ENCODE measurements at places on chromosomes 11 and 22.

DNA sequence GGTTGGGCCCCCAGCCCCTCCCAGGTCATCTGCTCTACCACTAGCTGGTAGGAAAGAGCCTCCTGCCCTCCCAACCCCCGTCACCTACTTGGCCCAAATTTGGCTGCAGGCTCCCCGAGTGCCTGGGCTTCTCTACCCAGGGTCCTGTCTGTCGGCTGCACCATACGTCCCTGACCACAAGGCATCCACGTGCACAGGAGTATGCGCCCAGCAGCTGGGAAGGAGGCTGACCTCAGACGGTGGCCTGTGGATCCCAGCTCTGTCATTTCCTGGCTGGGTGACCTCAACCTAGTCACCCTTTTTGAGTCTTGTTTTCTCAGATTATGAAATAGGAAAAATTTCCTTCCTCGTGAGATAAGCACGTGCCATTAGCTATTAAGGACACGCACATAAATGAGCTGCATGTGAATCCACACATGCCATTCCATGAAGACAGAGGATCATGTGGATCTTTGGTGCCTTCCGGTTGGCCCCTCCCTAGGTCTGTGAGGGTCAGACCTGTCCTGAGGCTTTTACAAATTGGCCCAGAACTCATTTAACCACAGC is 13.7 kb downstream of the CYB561A3 start:
- no peak for DNase-seq

GRCh38 chr11:77747381-77747969 is 73.0 kb downstream of the RSF1 start:
- DNase-seq = no peak

DNA sequence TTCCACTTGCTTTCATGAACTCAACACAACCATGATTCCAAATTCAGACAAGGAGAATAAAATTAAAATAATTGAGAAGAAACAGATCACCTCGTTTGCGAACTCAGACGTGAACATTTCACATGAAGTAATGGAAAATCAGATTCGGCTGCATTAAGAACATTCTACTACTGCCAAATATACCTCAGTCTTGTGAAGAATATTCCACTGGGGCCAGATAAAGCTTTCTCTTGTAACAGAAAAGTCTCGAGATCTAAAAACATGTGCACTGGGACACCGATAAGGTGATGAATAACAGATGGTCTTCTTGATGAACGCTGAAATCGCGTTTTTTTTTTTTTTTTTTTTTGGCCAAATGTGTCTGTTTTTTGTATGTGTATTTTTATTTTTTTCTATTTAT is 761.1 kb downstream of the BRD1 start:
- DNase-seq = no peak

DNA sequence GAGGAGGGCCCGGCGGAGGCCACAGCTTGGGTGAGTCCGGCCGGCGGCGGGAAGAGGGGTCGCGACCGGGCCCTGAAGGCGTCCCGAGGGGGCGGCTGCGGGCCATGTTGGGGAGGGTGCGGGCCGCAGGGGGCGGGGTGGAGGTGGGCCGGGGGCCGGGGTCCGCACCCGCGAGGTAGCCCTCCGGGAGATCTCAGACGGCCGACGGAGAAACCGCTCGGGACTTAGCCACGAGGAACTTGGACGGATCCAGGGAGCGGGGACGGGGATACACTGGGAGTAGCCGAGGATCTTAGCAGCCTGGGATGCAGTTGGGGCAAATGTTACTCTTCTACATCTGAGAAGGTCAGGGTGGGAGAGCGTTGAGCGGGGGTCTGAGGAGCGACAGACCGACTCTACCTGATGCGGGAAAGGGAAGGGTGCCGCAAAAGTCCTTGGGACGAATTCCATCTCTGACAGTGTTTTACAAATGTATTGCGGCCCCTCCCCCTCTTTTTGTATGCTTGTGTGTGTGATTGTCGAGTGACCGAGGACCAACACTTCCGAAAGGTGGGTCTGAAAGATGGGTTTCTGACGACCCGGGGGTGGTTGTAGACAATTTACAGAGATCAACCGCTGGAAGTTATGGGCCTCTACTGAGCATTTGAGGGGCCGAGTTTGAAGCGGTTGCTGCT is 658 bp downstream of the STIP1 start:
- no peak for DNase-seq

GRCh38 chr22:26536056-26536761 is 23.9 kb upstream of the TFIP11 start:
- no peak for DNase-seq

DNA sequence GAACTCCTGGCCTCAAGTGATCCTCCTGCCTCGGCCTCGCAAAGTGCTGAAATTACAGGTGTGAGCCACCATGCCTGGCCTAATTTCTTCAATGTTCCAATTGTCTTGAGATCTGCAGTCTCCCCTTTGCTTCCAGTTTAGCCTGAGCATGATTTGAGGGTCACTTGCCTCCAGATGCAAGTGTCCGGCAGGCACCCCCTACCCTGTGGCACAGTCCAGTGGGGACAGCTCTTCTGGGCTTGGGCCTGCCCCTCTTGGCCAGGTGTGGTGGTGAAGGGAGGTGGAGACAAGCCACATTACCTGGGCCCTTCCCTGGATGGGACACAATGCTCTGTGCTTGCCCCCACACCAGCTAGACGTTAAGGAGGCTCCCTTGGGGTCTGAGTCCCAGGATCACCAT is 21.3 kb upstream of the CACNG2 start:
- DNase-seq = no peak

DNA sequence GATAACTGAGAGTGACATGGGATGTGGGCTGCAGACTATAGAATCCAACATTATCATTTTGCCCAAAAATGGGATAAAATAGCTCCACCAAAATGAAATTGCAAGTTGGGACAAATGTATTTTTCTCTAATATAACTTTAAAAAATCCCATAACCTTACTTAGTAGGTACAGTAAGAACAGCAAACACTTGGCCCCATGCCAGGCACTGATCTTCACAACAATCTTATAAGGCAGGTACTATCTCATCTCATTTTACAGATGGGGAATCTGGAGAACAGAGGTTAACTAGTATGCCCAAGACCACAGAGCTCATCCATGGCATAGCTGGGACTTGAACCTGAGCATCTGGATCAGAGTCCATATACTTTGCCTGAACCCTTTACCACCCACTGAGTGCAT is 13.5 kb upstream of the ARHGEF17 start:
- DNase-seq = no peak

DNA sequence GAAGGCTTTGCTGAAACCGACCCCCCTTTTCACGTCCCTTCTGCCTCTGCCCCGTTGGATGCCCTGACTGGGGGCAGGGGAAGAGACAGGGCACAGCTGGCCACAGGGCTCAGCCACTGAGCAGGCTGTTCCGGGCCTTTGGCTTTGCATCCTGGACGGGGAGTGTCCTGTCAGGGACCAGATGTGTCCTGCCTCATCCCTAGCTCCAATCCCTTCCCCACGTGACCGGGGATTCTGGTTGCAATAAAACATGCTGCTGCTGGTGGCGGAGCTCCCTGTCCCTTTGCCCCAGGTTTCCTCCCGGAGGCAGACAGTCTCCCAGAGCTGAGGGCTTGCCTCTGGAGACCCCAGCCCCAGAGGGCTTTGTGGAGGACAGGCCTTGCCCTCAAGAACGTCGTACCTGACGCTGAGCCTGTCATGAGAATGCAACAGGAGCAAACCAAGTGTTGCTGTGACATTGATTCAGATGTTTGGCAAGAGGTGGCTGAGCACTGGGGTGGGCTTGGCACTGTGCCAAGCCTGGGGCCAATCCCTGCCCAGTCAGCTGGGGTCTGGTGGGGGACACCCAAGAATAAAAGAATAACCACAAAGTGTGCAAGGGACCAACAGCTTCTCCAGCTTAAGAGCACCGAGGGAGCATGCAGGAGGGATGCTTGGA is 7.3 kb downstream of the CDC42EP2 start:
- no peak for DNase-seq

GRCh38 chr22:40334060-40334459 is 12.2 kb upstream of the ADSL start:
- no peak for DNase-seq

DNA sequence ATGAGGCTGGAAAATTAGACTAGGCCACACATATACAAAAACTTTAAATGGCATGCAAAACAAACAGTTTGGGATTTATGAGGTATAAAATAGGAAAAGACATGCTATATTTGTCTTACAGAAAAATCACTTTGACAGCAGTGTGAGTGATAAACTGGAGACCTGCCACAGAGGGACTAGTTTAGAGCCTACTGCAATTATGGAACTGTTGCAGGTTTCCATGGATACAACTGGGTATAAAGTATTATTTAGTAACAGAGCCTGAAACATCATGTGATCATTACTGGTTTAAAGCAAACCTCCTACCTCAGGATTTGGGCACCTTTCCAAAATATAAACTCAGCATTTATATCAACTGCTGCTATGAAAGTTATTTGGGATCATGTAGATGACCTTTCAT is 1032.5 kb downstream of the DLG2 start:
- no peak for DNase-seq

- no peak for DNase-seq
Measured at GRCh38 chr11:61392981-61393595, 701 bp downstream of the TMEM216 start.

DNA sequence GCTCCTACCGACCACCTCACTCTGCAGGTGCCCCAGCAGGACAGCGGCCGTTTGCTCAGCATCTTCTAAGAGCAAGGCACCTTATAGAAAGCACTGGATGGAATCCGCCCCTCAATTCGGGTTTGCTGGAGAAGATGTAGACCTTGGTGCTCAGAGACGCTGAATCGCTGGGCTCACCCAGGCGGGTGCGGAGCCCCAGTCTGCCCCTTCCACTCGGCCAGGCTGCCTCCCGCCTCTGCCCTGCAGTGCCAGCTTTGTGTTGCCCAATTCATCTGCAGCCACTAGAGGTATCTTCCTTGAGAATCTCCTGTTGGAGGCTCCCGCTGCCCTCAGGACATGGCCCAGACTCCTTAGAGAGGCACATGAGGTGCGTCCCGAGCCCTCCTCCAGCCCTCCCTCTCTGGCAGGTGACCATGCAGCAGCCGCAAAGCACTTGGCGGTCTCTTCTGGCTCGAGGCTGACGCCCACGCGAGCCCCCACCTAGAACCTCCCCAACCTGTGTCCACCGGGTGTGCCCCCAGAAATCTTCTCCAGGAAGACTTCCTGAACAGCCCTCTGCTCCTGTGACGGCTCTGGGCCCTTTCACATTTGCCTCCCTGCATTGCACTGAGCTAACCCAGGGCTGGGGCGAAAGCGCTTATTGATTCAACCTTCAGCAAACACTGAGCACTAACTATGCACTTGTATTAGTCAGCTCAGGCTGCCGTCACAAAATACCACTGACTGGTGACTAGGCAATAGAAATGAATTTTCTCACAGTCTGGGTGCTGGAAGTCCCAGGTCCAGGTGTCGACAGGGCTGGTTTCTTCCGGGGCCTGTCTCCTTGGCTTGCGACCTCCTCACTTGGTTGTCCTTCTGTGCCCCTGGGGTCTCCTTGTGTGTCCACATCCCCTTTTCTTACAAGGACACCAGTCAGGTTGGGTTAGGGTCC is 117.5 kb downstream of the WNT7B start:
- no peak for DNase-seq

DNA sequence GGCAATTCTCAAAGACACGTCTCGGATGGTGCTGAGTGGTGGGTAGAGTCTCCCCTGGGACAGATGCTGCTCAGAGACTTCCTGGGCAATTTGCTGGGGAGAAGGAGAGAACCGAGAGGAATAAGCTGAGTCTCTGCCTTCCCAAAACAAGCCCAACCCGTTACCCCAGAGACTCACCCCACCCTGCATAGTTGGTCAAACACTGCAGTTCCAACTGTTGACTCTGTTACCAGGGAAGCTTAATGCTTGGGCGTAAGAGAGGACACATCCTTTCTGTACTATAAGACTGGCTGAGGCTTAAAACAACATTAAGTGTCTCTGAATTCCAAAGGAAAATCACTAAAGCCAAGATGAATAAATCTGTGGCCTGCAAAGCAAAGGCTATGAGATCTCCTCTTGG is 68.1 kb downstream of the CCDC81 start:
- DNase-seq = no peak

- DNase-seq = no peak
Measured at GRCh38 chr11:72475381-72475780, 41.0 kb upstream of the CLPB start.

DNA sequence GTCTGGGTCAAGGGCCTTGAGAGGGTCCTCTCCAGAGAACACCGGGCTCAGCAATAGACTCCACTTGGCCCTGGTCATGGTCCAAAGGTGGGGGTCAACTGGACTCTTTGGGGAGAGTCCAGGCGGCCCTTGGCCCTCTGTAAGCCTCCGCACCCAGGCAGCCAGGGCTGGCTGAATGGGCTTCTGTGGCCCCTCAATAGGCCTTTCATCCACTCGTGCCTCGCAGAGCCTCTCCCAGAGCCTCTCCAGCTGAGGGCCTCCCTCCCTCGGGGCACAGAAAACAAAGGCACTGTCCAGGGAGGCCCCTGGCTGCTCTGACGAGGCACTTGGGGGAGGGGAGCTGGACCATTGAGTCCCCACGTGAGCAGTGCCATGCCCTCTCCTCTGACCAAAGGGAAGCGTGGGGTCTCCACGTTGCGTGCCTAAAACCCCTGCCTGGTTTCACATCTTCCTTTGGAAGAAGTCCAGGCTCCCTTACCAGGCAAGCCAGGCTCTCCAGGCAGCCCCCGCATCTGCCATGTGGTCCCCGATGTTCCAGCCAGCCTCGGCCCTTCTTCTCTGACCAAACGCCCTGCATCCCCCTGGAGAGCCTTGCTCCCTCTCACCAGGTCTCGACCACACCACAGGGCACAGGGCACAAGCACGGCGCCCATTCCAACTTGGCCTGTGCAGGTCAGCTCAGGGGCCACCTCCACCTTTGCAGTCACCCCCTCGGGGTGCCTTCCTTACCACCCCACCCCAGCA is 15.5 kb downstream of the KIAA0930 start:
- no peak for DNase-seq

GRCh38 chr11:27122001-27122400 is 81.4 kb downstream of the BBOX1 start:
- DNase-seq = no peak

DNA sequence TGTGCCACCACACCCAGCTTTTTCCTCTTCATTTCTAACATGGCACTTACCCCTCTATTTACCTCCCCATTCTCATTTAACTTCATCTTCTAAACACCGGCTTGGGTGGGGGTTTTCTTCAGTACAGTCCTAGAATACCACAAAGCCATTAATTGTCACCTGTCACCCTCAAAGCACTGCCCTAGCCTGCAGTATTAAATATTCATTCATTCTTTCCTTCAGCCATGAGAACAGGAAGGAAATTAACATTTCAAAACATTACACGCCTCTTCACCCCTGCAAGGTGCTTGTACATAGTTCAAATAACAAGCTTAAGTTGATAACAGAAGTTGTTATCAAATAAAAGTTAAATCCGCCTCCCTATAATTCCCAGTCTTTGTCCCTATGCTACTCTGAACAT is 10.7 kb upstream of the VPS37C start:
- DNase-seq = no peak

GRCh38 chr22:20456064-20456721 is 18.6 kb upstream of the SCARF2 start:
- peak; percentile 55 for DNase-seq
